ENCODE measurements at places on chromosomes 5 and 9. TPM values are rescaled to one million over a fixed set of nuclear protein-coding genes. Genes with fewer than 3 reads are reported as not detected.

Gene F2RL1
- 0.20 TPM for total RNA-seq

Gene ACSL6
- total RNA-seq, result 1.7 TPM

Gene FGF10
- 3.8 TPM for total RNA-seq

Gene IL5
- total RNA-seq, result not detected

Gene ZNG1C
- 28.0 TPM for total RNA-seq

Gene PCDHAC2
- total RNA-seq, result 1.8 TPM

Gene RAB3C
- total RNA-seq, result 21.7 TPM

Gene SV2C
- 0.66 TPM for total RNA-seq

Gene MARVELD2
- total RNA-seq, result 0.36 TPM

Gene PTGS1
- 0.16 TPM for total RNA-seq

DNA sequence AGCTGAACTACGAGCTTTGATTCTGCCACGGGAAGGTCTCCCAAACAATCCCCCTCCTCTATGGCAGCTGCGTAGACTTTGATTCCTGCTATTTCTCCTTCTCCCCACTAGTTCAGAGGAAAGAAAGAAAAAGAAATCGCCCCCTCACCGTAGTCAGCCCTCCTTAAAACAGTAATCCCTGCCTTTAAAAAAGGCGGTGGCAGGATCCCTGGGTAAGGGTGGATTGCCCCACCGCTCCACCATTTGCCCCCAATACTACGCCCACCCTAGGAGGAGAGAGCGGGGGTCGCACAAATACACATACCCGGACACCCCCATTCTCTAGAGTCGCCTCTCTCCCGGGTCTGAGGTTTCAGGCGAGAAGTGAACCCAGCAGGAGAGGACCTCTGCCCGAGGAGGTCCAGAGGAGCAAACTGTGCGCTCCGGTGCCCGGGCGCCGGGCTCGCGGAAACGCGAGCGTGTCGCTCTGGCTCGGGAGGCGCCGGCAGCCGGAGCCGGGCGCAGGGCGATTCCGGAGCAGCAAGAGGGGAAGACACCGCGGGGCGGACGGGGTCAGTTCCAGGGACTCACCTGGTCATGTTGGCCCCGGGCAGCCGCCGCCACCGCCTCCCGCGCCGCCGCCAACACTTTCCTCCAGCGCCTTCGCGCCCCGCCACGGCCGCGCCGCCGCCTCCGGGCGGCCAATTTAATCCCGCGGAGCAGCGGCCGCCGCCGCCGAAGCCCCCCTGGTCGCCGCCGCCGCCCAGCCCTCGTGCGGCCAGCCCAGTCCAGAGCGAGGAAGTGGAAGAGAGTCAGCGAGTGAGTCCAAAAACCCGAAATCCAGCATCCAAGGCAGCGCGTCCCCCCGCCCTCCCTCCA, 1057.7 kb upstream of the DMAC1 start:
- DNase-seq, result no peak

GRCh38 chr9:37329576-37329975, 92.9 kb upstream of the GRHPR start:
- no peak for DNase-seq

- DNase-seq, result no peak
Measured at GRCh38 chr5:157115502-157115901, 6.7 kb upstream of the HAVCR2 start.

GRCh38 chr9:128523199-128523925, 18.8 kb downstream of the GLE1 start:
- peak; percentile 3 for DNase-seq

- DNase-seq, result no peak
Measured at GRCh38 chr5:169431386-169431785, 130.4 kb upstream of the SLIT3 start.

DNA sequence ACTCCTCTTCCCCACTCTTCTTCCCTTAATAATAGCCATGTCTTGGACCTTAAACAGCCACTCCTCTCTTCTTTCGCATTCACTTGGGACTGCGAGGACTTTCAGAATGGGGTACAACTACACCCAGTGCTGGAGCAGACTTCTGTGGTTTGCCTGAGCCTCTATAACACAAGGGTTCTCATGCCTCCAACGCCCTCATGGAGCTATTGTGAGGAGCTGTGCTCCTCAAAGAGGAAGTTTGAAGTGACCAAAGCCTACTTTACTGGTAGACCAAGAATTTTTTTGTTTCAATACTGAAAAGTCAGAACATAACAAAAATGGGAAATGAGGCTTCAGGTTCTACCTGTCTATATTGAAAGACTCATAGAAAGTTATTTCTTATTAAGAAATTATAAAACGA, 316.4 kb downstream of the PIK3R1 start:
- no peak for DNase-seq

GRCh38 chr9:124969401-124969800, 28.5 kb upstream of the GOLGA1 start:
- no peak for DNase-seq

GRCh38 chr5:64397552-64397951, 108.3 kb upstream of the RGS7BP start:
- no peak for DNase-seq

DNA sequence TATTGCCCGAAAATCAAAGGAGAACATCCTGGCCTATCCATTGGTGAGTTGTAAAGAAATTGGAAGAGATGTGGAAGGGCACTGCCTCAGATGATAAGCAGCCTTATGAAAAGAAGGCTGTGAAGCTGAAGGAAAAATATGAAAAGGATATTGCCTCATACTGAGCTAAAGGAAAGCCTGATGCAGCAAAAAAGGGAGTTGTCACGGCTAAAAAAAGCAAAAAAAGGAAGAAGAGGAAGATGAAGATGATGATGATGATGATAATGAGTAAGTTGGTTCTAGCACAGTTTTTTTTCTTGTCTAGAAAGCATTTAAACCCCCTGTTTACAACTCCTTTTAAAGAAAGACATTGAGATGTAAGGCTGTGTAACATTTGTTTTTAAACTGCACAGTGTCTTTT, 59.8 kb upstream of the ZBED3 start:
- DNase-seq, result no peak

DNA sequence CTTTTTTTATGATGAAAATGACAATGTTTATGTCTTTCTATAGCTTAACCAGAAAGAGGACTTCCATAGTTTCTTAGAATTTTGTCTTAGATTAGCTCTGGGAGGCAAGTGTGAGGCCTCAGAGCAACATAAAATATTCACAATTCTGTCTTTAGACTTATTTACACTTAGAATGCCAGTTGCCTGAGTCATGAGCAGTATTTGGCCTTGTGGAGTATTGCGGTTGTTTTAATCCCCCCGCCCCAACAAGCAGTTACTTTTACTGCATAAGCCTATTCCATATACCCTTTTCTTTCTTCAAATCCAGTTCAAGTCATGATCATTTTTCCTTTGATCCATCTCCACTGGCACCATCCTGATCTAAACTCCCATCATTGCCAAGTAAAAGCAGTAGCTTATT, 198.0 kb upstream of the EGFLAM start:
- no peak for DNase-seq

DNA sequence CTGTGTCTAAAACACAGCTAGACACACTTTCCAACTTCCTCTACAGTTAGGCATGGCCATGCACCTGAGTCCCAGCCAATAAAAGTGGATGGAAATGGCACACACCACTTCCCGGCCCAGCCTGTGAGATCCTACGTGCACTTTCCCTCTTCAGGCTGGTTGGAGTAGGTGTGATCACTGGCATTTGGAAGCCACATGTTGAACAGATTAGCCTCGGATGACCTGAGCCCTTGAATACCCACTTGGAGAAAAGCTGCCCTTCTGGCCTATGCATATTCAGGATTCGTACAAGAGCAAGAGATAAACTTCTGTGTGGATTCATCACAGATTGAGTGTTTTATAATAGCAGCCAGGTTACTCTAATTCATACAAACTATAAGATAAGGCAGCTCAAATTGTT, 359.0 kb upstream of the SLC30A5 start:
- no peak for DNase-seq
